ENCODE measurements at places on chromosomes 2 and 18.

DNA sequence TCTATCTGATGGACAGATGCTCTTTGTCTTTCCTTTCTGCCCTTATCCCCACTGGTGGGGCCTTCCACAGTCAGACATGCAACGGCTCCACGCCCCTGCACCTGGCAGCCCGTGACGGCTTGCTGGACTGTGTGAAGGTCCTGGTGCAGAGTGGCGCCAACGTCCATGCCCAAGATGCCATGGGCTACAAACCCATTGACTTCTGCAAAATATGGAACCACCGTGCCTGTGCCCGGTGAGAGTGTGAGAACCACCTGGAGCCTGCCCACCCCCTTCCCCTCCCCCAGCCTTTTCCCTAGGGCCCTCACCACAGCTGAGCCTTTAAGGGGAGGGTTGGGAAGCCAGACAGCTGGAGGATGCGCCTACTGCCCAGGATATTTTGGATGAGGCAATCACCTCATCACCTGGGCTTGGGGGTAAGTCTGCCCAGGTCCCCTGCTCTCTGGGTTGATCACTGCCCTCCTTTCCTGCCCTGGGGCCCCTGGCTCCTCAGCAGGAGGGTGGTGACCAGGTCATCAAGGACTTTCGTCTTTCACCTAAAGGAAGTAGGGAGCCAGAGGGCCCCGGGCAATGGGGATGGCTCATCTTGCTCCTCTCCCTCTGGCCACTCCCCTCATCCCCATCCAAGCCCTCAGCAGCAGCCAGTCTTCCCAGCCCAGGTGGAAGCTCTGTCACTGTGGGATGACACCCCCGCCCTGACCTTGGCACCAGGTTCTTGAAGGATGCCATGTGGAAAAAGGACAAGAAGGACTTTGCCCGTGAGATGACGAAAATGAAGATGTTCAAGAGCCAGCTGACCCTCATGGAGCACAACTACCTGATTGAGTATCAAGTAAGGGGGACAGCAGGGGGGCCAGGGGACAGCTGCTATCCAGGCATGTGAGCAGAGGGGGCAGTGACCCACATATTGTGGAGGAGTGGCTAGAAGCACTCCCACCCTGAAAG is 3.7 kb downstream of the ANKRD53 start:
- no peak for DNase-seq

DNA sequence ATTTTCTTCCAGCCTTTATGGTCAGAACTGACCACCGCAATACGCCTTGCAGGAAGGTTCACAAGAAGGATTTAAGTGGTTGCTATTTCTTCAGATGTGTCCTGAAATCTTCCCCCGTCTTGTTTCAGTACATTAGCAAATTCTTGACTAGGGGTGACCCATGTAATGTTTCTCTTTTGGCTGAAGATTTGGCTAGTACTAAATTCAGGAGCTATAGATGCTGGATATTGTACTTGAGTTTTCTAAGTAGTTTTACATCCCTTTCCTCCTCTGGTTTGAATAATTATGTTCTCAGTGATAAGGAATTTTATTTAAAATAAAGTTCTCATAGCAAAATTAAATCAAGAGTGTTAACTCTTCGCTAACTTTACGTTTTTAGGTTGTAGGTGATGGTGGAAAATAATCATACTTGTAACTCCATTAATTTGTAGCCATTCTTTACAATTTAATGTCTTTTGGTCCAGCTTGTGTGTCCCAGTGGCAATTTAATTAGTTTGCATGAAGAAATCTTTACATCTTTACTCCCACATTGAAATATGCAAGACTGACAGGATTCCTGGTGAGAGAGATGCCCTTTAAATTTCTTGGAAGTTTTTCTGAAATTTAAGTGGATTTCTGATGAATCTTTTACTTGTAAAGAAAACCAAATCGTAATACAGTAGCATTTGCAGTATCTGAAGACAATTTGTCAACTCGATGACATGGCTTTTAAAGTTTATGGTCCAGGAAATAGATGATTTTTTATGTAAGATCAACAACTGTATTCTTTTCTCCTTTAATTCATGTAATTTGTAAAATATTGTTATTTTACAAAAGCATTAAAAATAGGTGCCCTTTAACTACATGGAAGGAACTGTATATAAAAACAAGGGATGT is 2.8 kb downstream of the PHLPP1 start:
- DNase-seq, result no peak

GRCh38 chr2:112680666-112681101 is 34.9 kb downstream of the SLC20A1 start:
- DNase-seq, result no peak

DNA sequence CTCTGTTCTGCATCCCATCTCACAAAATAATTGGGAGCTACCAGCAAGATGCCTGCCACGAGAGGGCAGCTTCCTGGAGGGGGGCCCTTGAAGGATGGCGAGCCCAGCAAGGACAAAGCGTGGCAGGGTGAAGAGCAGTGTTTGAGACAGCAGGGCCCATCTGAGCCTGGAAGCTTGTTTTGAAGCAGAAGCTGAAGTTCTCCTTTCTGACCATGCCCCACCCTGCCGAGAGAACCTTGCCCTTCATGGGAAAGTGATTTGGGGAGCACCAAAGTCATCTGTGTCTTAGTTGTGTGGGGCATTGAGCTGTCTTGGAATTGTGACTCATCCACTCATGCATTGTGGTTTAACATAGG is 216.3 kb downstream of the BCL11A start:
- DNase-seq, result no peak

GRCh38 chr2:64133828-64134227 is 10.4 kb downstream of the PELI1 start:
- DNase-seq, result no peak

DNA sequence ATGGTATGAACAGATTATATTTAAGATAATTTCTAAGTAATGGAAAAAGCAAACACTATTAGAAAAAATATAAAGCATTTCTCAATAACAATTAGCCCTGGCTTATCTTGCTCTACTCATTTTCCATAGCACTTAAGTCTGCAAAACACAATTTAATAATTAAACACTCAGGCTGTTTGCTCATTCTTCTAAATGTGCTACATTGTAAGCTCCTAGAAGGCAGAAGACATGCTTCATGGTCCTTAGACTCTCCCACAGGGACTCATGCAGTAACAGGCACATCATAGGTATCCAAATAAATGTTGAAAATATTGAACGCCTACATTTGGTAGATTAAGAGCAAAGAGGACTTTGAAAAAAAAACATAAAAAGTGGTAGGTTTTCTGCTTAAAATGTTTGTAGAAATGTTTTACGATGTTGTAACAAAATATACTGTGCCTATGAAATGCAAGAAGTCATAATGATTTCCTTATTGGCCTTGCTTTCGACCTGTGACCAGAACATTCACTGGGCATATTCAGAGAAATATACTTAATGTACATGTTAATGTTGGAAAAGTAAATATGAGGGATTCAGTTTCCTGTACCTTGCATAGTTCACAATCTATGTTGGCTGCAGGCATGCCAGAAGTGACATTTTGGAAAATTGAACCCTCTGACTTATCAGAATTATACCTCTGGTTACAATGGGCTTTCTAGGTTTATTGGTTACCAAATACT is 27.2 kb downstream of the G6PC2 start:
- no peak for DNase-seq

- DNase-seq, result peak; percentile 22
Observed at GRCh38 chr2:74876081-74876886, 42.4 kb downstream of the HK2 start.

DNA sequence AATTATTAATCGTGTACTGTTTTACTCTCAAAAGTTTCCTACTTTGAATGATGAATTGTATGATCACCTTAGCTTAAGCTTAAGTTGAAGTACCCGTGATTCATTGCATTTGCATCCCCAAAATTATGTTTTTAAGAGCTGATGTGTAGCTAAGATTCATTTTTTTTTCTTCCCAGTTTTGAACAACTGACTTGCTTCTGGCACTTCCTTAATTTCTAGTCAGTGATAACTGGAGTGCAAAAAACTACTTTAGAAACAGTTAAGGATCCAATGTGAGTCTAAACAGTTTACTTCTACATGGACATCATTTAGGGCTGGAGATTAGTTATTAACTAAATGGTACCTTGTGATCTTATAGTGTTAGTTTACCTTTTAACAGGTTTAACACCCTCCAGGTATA is 124.0 kb upstream of the CAVIN2 start:
- no peak for DNase-seq

DNA sequence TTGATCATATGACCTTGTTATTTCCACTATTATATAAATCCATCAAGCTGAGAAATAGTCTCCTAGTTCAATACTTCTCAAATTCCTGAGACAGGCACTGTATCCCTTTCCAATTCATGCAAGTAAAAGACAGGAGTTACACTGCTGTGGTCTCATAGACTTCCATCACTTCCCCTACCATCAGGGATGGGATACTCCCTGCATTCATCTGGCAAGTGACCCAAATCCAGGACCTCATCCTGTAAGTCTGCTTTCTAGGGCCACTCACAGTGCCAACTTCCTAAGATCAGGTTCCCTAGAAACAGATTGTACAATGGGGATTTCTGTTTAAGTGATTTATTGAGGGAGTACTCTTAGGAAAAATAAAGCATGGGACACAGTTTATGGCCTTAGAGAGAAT is 424.0 kb upstream of the CDH7 start:
- no peak for DNase-seq

DNA sequence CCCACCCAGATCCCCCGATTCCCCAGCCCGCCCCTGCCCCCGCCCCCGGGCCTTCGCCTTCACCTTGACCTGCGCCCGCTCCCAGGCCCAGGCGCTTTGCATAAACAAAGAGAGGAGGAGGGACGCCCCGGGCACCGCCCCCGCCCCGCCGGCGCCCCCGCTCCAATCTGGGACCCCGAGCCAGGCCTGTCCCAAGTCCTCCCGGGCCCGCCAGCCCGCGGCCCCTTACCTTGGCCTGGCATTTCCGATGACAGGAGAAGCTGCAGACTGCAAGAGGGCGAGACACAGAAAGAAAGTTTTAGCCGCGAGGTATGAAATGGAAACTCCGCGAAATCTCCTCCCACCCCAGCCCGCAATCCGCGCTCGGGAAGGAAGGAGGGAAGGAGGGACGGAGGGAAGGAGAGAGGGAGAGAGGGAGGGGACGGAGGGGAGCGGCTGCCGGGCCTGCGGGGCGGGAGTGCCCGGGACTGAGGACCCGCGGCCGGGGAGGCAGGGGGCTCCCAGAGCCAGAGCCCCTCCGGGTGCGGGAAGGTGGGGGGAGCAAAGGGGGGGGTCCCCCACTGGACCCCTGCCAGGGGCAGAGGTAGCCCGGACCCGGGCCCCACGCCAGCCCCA is 24.2 kb downstream of the TNS1 start:
- DNase-seq, result no peak

GRCh38 chr2:72136331-72136730 is 11.3 kb downstream of the CYP26B1 start:
- DNase-seq, result no peak

- DNase-seq, result peak; percentile 34
Observed at GRCh38 chr2:43224571-43225092, 1.8 kb downstream of the ZFP36L2 start.

DNA sequence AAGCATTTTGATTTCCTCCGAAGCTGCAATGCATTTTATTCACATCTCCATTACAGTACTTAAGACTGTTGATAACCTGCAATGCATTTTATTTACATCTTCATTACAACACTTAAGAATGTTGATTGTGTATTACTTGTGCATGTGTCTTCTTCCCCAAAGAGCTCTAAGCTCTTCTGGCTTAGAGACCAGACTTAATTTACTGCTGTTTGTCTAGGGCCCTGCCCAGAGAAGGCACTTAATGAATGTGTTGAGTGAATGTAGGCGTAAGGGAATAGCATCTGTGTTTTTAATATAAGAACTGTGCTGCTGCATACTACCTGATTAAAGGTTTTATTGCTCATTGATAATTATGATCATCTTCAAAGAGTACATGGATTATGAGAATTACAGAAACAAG is 295.6 kb downstream of the ZNF385B start:
- DNase-seq, result no peak

DNA sequence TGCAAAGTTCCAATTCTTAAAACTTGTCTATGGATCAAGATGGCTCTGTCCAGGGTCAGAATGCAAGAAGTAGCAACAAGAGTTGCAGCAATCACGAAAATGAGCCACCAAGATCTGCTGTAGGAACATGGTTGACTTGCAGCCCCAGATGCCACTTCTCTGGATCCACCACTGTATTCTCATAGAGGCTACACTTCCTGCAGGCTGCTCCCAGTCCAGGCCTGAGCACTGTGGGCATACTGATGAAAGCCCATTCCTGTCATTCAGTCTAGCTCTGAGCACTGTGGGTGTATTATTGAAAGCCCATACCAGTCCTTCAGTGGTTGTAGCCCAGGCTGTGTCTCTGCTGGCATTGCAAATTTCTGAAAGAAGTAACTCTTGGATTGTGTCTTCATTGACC is 213.9 kb upstream of the AGAP1 start:
- DNase-seq, result no peak

- no peak for DNase-seq
Observed at GRCh38 chr2:99918389-99918788, 224.0 kb downstream of the AFF3 start.

DNA sequence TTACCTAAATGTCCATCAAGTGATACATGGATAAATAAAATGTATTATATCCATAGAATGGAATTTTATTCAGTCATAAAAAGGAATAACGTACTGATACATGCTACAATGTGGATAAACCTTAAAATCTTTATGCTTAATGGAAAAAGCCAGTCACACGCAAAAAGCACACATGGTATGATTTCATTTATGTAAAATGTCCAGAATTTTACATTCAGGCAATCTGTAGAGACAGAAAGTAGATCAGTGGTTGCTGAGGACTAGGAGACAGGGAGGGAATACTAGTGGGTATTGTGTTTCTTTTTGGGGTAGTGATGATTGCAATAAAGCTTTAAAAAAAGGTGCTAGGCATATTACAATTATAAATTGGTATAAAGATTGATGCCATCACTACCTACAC is 30.7 kb upstream of the CD302 start:
- DNase-seq, result no peak

DNA sequence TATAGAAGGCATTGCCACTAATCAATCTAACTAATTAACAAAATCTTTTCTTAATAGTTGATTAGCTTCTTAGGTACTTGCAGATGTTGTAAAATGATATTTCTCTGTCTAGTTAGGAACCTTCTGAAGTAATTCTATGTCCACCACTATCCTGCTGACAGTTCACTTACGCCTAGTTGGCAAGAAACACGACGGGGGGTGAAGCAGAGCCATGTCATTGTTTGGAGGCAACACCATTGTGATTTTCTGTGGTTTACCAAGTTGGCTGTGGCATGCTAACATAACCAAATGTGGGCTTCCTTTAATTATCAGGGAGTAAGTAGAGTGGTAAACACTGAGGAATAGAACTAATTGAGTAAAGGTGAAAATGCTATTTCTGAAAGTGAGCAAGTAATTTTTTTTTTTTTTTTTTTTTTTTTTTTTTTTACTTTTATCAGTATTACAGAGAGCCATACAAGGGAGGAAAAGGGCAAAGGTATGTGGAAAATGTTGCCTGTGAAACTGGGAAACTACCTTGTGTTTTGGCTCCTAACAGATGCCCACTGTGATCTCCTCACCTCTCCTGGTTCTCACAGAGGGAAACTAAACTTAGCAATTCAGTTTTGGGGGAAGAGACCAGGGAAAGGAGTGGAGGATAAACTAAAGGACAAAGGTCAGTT is 126.8 kb downstream of the MEIS1 start:
- DNase-seq, result no peak

DNA sequence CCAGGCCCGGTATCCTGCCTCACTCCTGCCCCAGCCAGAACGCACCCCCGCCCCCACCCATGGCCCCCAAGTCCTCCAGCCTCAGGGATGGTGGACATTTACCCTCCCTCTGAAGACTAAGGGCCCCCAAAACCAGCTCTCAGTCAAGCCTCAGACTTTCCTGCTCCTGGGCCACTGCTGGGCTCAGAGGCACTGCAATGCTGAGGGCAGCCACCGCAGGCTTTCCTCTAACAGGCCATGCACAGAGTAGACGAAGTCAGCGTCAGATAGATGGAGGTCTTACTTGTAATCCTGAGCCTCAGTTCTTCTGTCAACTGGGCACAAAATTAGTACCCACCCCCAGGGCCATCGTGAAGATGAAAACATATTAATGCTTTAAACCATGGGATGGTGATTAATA is 92.6 kb downstream of the TTC32 start:
- DNase-seq, result no peak
